ENCODE measurements at places on chromosomes 2 and 18.
A peak's percentile ranks its signal among the peaks of the same experiment; 100 is the strongest.

DNA sequence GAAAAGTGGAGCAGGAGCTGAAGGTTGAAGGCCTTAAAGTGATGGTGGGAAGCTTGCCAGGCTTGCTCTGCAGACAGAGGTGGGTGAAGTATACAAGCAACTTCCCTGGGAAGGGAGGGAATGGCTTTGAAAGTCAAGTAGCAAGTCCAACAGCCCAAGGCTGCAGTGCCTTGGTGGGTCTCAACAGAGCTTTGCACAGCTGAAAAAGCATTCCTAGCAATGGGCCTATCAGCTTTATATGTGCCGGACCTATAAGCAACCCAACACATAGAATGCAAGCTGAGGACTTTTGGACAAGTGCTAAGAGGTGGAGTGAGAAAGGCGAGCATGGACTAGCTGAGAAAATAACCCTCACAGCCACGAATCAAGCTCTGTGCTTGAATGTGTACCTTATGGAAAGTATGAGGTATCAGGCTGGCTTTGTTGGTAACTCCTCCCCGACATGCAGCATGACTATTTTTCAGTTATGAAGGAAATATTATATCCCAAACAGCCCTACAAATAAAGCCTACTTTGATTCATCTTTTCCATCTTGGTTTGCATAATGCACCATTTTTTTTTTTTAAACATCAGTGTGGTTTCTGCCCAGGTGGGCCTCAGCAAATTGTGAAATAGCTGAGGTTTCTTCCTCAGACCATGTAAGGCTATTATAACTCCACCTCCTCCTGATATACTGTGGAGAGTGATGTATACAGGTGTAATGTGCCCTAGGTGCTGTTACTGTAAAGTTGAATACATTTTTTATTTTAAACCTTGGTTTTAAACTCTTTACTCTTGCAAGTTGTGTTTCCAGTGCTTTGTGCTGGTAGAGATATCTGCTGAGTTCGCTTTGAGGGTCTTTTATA is 241.4 kb upstream of the CXCR4 start:
- no peak for DNase-seq

GRCh38 chr18:37525262-37525585 is 40.4 kb downstream of the CELF4 start:
- no peak for DNase-seq

DNA sequence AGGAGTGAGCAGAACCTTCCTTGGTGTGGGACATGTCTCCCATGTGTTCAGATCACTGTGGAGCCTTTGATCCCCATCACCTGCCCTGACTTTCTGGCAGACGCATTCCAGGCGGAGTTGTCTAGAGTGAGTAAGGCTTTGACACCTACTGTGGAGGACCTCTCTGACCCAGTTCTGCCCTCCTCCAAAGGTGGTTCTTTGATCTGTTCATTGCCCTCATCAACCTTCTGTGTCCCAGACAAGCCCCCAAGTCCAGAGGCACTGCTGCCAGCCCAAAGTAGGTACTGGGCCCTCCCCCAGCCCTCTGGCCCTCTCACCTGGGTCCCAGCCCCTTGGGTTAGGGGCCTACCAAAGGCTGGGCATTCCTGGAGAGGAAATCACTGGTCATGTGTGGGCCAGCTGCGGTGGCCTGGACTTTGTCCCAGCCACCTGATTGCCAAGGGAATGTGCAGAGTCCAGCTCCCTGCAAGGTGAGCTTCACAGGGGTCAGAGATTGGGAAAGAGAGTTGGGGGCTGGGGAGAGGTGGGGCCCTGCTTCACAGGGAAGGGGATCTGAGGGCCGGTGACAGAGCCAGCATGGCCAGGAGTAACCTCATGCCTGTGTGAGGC is 12.1 kb upstream of the FAHD2A start:
- no peak for DNase-seq

GRCh38 chr2:157864857-157865430 is 11.2 kb downstream of the ACVR1 start:
- no peak for DNase-seq

- DNase-seq: no peak
Measured at GRCh38 chr2:37529830-37530415, 141.5 kb downstream of the CDC42EP3 start.

DNA sequence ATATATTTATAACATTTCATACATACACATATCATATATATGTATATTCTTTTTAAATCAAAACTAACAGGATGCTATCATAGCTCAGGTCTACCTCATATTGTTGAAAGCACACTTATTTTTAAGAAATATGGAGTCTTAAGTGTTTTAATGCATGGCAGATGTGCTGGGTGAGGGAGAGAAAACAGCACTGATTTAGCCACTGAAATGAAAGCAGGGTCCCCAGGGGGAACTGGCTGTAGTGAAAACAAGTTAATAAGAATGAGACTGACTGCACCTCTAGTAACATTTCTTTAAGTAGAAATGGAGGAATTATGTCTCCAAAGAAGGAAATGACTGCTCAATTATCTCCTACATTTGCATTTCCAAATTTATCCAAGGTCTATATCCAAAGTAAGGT is 857.8 kb downstream of the DCDC2C start:
- DNase-seq: no peak

DNA sequence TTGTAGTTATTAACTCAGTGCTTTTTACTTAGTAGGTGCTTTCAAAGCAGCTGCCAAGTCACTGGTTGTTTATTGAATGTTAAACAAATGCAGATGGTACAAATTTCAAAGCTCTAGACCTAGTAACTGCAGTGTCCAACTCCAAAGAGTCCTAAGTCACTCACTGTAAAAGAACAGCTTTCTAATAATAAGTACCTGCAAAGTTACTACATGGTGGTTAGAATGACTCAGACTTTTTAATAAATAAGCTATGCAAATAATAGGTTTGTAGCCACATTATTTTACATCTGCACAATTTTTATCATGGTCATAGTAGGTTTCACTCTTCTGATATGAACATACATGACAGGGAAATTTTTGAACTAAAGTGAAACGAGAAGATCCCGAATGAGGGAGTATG is 1620.4 kb upstream of the CELF4 start:
- no peak for DNase-seq

- DNase-seq: no peak
Measured at GRCh38 chr2:176852667-176853066, 359.9 kb upstream of the HNRNPA3 start.

GRCh38 chr18:50696929-50697328 is 122.9 kb downstream of the MRO start:
- DNase-seq: no peak

- DNase-seq: no peak
Measured at GRCh38 chr2:63878486-63878885, 36.8 kb downstream of the UGP2 start.

- no peak for DNase-seq
Measured at GRCh38 chr18:76686737-76687231, 135.6 kb upstream of the ZNF236 start.

- no peak for DNase-seq
Measured at GRCh38 chr2:55155206-55155605, 76.9 kb downstream of the CLHC1 start.

DNA sequence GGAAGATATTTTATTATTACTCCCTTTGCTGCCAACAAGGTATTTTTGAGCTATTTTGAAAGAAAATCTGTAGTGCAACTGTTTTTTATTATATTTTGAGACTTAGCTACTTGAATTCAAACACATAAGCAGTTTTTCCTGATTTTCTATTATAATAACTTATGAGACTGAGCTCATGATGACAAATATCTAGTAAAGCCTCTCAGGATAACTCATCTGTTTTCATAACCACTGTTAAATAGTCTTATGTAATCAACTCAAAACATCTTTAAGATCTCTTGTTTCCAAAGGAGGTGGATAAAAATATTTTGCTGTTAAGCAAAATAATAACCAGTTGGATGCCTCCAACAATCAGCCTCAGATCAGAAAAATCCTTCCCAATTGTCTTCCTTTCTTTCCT is 21.9 kb upstream of the PPP1CB start:
- DNase-seq: no peak

DNA sequence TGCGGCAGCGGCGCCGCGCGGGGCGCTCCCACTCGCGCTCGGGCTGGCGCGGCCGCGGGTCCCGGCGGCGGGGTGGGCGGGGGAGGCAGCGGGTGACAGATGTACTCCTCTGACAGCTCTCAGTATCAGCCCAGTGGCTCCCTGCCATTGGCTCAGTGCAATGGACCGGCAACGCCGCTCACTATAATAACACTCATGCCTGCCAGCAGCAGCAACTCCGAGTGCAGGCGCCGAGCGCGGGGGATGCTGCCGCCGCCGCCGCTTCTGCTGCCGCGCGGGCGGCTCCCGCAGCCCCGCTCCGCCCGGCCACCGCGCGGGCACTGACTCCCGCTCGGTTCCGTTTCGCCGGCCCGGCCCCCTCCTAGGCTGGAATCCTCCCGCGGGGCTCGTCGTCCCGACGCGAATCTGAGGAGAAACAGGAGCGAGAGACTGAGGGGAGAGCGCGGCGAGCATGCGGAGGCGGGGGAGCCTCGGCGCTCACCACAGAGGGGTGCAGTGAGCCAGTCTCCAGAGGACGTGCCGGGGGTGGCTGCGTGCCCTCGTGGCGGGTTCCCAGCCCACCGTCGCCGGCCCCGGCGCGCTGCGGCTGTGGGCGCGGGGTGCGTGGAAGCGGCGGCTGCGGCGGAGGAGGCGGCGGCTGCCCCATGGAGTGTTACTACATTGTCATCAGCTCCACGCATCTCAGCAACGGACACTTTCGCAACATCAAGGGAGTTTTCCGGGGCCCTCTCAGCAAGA is at the start of gene ZNF804A:
Gene ZNF804A (plus strand): TSS at position 214 of the 738 bp plus-strand sequence. CDS start 431 bp downstream, at position 645.
- DNase-seq: peak; percentile 79

DNA sequence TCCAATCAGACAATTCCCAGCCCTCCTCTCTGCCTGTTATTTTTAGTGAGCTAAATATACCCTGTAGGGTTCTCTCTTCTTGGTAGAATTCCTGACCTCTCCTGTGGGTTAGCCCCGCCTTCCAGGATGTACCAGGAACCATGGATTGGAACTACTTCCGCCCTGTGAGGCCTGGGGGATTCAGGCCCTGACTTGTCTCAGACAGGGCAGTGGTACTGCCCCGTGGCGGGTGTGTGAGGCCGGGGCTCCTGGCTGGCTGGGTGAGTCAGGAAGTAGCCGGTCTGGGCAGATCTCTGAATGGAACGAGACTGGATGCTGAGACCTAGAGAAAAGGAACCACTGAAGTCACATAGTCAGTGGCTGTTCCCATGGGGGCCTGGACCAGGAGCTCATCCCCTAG is 50.5 kb downstream of the DYSF start:
- DNase-seq: no peak

GRCh38 chr18:24846138-24846537 is 385.7 kb downstream of the HRH4 start:
- peak; percentile 5 for DNase-seq

DNA sequence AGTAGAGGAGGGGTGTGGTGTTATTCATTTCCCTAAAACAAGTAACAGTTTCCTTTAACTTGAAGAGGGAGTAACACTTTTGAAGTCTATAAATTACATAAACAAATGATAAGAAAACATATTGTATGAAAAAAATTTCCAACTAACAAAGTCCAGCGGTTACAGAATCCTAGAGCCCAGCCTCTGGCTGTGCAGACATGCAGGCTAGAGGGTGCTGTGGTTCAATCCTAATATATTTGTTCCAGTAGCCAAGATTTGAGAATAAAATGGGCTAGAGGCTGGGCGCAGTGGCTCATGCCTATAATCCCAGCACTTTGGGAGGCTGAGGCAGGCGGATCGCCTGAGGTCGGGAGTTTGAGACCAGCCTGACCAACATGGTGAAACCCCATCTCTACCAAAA is 56.9 kb downstream of the WDR75 start:
- DNase-seq: no peak

DNA sequence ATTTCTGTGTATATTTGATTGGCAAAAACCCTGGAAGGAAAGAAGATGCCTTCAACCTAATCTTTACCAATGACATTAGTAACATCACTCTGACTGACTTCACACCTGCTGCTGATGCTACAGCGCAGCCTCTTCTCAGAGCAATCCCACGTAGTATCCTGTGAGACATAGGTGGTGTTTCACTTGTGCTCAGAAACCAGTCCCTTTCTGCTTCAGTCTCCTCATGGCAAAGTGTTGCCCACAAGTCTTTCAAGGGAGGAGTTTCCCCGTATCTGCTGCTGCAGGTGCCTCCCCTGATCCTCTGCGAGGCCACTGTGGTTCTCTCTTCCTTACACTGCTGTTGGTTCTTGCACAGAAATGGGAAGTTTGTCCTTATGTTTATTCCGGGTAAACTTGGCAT is 433.2 kb upstream of the TNP1 start:
- DNase-seq: no peak

DNA sequence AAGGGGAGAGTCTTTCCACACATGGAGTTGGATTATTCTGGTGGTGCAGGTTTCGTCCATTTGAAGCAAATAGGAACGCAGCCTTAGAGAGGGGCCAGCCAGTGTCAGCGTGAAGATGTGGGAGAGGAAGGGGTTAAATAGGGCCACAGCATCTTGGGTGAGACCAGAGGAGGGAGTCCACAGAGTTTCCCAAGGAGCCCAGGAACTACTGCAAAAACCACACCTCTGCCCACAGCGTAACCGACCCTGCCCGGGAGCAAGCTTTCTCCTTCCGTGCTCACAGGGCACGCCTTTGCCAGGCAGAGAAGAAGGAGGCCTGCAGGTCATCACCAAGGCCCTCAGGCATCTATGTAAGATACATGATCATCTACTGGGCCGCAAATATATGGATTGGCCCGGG is 314.5 kb downstream of the AGAP1 start:
- no peak for DNase-seq

DNA sequence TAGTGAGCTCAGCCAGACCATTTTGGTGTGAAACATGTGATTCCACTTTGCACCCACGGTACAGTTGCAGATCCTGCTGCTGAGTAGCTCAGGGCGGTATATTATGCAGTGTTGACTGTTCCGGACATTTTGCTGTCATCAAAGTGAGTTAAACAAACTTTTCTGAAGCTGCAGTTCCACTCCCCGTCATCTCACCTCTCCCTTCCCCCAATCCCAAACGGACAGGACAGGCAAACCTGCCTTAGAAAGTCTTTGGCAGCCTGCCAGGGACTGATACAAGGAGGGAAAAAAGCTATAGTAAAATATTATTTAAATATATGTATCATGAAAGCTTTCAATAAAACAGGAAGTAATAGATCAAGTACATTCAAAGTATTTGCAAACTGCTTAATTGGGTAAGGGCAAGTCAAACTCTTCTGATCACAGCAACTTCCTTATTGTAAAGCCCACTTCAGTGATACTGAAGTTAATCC is 35.5 kb upstream of the SP5 start:
- no peak for DNase-seq

DNA sequence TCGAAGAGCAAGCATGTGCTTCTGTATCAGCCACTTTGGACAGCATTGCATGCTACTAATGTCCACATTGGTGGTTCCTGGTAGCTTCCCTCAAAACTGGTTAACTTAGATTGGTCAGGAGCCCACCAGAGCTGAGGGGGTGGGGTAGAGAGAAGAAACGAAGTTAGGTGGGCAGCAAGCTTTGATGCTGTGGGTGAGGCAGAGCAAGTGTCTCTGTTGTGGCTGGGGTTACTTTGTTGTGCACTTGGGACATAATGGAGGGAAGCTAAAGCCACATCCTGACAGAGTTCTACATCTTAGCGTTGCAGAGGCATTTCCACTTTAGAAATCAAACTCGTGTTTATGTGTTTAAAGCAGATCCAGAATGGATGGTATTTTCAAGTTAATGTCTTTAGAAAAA is 82.7 kb downstream of the FAM168B start:
- DNase-seq: no peak

- DNase-seq: no peak
Measured at GRCh38 chr18:7607540-7608173, 40.5 kb downstream of the PTPRM start.

GRCh38 chr18:63894106-63894772 is 6.7 kb downstream of the SERPINB2 start:
- DNase-seq: no peak

- DNase-seq: no peak
Measured at GRCh38 chr2:75518638-75519465, 41.9 kb downstream of the EVA1A start.
